ENCODE measurements at places on chromosomes 3 and 15. TPM values are rescaled to one million over a fixed set of nuclear protein-coding genes. Genes with fewer than 3 reads are reported as not detected.

Gene ISL2
- total RNA-seq, result not detected

DNA sequence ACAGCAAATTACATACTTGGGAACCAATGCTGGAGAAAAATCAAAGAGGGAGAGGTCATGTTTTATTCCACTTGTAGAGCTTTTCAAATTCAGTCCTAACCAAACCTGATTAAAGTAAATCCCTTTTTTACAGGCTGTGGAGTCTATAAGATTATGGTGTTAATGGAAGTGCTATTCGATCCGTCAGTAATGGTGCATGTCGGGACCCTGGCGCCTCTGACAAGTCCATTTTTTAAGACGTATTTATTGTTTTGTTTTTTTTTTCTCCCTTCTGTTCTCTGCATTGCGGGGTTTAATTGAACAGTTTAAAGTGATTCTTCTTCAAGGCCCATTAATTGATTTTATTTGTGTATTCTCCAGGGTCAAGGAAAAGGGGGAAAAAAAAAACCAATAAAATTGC, 725.9 kb downstream of the TUSC7 start:
- no peak for DNase-seq

GRCh38 chr15:69562116-69562515, 109.5 kb downstream of the RPLP1 start:
- no peak for DNase-seq

Gene HIGD2B
- total RNA-seq, result not detected

GRCh38 chr15:79032656-79033055, 57.9 kb downstream of the RASGRF1 start:
- DNase-seq, result no peak

Measured in activated naive CD8-positive, alpha-beta T cell treated with anti-CD3 and anti-CD28 coated beads, Interleukin-2, amount 10 ng/mL, durations not matched to agents 7 days and 5 days (primary cell).